ENCODE measurements at places on chromosomes 2 and 18.

GRCh38 chr18:35084494-35085449, 43.6 kb downstream of the MAPRE2 start:
- no peak for DNase-seq

DNA sequence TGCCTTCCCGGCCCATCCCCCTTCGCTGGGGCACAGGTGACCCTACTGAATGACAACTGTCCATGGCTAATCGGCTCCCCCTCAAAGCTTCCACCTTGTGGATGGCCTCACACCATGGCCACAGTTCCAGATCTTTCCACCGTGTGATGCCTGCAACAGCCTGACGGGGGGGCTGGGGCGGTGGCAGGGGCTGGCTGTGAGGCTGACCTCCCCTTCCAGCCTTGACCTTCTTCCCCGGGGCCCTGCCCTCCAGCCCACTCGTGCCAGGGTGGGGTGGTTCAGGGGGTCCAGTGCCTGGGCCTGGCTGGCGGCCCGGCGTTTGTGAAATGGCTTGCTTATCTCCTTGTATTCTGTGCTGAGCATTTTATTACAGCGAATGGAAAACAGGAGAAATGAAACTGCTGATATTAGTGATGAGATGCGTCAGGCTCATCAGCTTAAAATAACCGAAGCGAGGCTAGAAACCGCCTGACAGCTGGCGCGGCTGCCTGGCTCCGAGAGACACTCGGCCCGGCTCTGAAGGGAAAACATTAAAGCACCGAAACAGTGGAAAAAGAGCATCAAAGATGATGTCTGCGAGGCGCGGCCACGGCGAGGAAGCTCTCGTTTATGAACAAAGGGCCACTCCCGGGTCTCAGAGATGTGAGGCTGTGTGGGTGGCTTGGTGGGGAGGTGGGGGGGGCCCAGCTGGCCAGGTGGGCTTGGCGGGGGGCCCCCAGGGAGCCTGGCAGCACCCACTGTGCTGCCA, 916 bp upstream of the PDCD1 start:
- no peak for DNase-seq

GRCh38 chr2:10278029-10278762, 24.5 kb upstream of the HPCAL1 start:
- peak; percentile 20 for DNase-seq

DNA sequence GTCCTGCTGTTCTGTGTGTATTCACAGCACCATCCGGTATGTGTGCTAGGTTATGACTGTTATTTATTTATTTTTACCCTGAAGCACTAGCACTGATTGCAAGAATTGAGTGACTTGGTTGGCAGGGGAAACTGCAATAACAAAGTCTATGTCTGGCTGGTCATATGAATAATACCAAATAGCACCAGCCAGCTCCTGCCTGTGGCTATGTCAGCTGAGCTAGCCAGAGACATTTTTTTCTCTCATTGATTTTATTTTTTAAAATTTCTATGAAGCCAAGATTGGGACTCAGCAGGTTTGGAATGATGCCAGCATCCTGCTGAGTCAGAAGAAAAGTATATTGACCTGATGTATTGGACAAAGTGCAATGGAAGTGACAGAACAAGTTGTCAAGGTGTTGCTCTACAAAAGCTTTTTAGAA, 188.5 kb upstream of the CDH2 start:
- no peak for DNase-seq

DNA sequence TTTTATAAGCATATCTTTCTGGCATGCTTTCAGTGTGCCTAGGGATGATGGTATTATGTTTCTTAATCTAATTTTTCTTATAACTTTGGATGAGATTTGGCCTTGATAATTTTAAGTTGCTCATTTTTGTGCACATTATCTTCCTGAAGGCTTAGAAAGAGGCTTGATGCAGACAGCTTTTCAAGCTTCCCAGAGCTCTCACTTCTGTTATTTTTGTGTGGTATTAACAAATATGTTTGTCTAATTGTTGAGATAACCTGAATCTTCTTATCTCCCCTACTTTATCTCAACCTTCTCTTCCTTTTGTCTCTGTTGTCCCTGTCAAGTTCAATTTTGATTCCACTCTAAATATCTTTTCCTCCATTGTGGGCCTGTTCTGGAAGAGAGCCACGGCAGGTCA, 113.2 kb upstream of the LRRTM1 start:
- no peak for DNase-seq

GRCh38 chr2:55165626-55166025, 66.5 kb downstream of the CLHC1 start:
- no peak for DNase-seq

DNA sequence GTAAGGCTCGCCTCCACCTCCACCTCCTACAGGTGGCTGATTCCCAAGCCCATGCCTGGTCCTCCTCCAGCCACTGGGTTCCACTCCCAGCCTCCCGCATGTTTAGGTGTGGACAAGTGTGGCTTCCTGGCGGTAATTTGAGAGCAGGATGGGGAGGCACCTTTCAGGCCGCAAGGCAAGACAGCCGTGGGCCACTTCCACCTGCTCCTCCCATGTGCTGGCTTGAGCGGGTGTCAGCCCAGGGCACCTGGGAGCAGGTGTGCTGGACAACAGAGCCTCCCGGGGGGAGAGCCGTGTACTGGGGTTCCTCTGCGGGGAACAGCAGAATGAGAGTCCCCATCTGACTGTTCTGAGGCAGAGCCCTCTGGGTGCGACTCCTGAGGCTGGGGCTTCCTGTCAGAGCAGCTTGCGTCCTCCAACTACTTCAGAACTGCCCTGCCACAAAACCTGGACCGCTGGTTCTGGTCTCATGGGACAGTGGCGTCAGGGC, 83.9 kb downstream of the TPO start:
- no peak for DNase-seq

DNA sequence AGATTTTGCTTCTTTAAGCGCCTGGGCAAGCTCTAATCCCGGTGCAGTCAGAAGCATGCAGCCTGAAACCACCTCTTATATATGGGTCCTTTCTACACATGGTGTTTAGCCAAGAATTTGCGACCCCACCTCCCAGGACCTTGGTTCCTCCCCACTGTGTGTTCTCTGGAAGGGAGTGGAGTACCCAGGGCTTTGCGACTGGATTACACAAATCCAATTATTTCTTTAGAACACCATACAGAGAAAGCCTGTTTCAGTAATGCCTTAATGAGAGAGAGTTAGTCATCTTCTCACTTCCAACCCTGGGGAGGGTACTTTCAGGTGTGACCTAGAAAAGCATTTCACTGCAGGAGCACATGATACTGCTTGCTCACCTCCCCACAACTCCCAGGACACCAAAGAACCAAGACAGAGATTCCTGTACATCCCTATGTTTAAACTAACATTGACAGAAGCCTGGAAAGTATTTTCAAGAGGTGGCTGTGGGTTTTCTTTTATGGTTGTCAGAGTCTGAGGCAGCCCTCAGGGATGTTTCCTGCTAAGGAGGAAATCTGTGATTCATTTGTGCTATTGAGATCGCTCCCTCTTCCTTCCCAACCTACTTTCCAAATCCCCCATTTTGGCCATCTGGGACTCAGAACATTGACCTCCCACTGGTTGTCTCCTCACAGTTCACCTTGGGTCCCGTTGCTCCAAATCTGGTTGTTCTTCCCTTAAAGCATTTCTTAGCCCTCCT, at the start of gene CAPN14:
CAPN14 (minus strand) TSS at position 51 of the 736 bp plus-strand sequence. CDS start 12,068 bp downstream, outside the sequence.
- no peak for DNase-seq

- no peak for DNase-seq
Observed at GRCh38 chr2:101113441-101114267, 37.5 kb downstream of the TBC1D8 start.

DNA sequence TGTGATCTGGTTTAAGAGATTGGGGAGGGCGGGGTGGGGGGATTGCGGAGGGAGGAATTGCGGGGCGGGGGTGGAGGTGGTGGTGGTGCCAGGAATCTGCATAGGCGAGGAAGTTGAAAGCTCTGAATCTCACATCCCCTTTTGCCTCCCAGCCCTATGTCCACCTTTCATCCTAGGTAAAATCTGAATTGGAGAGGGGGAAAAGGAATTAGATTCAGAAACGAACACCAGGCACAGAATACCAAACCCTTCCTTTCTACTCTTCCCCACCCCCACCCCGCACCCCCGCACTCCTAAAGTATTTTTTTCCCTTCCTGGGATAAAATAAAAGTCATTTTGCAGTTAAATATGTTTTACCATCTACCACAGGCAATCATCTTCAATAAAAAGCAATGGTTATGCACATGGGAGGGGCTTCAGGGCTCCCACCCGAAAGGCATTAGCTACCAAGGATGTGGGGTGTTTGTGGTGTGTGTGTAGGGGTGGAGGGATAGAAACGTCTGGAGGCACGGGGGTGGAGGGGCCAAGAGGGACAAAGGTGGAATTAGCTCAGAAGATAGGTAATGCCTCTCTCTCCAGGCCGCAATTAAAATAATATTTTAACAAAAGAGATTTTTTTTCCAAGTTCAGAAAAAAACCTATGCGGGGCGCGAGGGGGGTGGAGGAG, 1.8 kb downstream of the IGFBP5 start:
- DNase-seq, result no peak

GRCh38 chr2:100984892-100985307, 17.2 kb upstream of the RPL31 start:
- peak; percentile 77 for DNase-seq

DNA sequence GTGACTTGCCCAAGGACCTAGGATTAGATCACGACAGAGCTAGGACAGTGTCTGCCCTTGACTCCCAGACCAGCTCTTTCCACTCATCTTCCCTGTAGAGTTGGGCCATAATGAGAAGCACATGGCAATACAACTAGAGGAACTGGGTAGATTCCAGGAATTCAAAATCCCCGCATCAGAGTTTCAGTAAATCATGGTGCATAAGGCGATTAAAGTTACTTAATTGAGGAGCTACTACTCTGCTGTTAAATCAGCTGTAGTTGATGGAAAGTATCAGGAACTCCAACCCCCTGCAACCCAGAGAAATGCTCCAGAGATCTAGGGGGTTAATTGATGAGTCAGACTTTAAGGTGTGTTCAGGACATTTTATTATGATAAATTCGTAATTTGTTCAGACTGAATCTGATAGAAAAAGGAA, 5.7 kb downstream of the ANTXR1 start:
- no peak for DNase-seq

GRCh38 chr18:47877892-47878291, 52.6 kb downstream of the SMAD2 start:
- DNase-seq, result no peak

- DNase-seq, result no peak
Observed at GRCh38 chr2:224532441-224532840, 52.7 kb downstream of the CUL3 start.

GRCh38 chr2:33796511-33796910, 197.4 kb upstream of the FAM98A start:
- no peak for DNase-seq

DNA sequence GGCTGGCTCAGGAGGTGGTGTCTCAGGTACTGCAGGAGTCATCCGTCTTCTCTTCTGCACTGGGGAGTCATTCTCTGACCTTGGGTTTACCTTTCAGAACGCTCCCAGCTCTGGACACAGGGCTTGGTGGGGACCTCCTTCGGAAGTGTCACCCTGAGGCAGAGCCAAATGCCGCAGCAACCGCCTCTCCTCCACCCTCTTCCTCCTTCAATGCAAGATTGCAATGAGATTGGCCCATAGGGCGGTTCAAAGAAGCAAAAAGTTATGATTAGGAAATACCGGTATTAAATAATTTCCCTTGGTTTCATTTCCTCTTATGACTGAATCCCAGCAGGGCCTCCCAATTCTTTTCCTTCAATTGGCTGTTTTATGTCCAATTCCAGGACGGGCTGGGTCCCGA, 178.8 kb downstream of the ACKR3 start:
- DNase-seq, result peak; percentile 50

- DNase-seq, result no peak
Observed at GRCh38 chr18:65415098-65415497, 335.7 kb upstream of the CDH7 start.

DNA sequence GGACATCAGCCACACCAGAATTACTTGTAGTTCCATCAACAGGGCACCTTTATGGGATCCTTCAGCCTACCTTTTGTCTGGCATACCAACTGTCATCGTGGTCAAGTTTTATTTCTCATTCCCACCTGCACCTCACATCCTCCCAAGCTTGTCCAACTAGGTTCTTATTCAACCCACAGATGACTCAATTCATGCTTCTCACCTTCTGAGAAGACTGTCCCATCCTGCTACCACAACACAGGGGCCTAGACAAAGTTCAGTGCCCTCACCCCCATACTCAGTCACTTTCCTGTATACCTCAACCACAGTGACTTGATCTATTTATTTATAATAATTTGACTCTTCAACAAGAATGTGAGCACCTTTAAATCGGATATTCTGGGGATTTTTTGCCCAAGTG, 114.4 kb upstream of the ACVR1C start:
- no peak for DNase-seq

GRCh38 chr2:136116813-136117390, 1.0 kb downstream of the CXCR4 start:
- peak; percentile 85 for DNase-seq

- peak; percentile 83 for DNase-seq
Observed at GRCh38 chr2:201235860-201236811, 24.2 kb upstream of the CASP8 start.

DNA sequence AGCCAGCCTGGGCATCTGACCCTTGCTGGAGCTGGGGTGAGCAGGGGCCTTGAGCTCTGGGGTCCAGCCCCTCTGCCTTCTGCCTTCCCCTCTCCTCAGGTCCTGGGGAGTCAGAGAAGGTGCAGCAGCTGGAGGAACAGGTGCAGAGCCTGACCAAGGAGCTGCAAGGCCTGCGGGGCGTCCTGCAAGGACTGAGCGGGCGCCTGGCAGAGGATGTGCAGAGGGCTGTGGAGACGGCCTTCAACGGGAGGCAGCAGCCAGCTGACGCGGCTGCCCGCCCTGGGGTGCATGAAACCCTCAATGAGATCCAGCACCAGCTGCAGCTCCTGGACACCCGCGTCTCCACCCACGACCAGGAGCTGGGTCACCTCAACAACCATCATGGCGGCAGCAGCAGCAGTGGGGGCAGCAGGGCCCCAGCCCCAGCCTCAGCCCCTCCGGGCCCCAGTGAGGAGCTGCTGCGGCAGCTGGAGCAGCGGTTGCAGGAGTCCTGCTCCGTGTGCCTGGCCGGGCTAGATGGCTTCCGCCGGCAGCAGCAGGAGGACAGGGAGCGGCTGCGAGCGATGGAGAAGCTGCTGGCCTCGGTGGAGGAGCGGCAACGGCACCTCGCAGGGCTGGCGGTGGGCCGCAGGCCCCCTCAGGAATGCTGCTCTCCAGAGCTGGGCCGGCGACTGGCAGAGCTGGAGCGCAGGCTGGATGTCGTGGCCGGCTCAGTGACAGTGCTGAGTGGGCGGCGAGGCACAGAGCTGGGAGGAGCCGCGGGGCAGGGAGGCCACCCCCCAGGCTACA, 3.8 kb downstream of the EMILIN1 start:
- no peak for DNase-seq

DNA sequence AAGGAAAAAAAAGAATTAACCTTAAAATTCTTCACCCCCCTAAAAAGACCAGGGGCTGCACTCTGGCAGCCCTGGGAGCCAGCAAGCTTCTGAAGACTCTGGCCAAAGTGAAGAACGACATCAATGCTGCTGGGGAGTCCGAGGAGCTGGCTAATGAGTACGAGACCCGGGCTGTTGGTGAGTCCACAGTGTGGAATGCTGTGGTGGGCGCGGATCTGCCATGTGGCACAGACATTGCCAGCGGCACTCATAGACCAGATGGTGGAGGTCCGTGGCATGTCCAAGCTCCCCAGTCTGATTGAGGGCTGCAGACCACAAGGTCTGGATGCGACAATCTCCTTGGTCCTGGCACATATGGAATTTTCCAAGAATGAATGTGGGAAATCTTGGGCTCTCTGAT, 47.4 kb downstream of the TRPM8 start:
- no peak for DNase-seq

- DNase-seq, result no peak
Observed at GRCh38 chr18:32271672-32272208, 81.9 kb downstream of the MEP1B start.
